ENCODE measurements at places on chromosomes 16 and 17.
A peak's percentile ranks its signal among the peaks of the same experiment; 100 is the strongest.

GRCh38 chr16:58556678-58557077 lies 41.4 kb downstream of the SETD6 start:
- DNase-seq: no peak

GRCh38 chr16:9340526-9341256 lies 249.2 kb downstream of the HAPSTR1 start:
- DNase-seq: peak; percentile 50

- no peak for DNase-seq
Observed at GRCh38 chr16:3879258-3879886, 1.1 kb downstream of the CREBBP start.

GRCh38 chr17:179781-180380 lies 1.6 kb downstream of the DOC2B start:
- DNase-seq: peak; percentile 18

- DNase-seq: peak; percentile 63
Observed at GRCh38 chr16:10728003-10728887, 15.4 kb upstream of the NUBP1 start.

DNA sequence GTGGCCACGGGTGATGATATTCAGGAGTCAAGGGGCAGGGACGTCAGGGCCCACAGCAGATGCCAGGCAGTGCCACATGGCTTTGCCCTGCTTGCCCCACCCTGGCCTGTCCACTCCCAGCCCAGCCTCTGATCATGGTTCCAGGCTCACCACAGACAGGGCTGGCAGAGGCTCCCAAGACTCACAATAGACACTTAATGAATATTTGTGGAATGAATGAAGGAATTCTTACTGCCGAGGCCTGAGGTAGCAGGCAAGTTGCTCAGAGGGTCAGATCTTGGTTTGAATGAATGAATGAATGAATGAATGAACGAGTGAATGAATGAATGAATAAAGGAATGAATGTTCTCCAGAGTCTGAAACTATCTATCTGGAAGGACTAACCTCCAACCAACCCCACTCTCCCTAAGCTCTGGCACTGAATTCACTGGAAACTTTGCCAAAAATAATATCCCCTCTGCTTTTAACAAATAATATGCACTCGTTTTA lies 60.9 kb downstream of the RAI1 start:
- DNase-seq: no peak

DNA sequence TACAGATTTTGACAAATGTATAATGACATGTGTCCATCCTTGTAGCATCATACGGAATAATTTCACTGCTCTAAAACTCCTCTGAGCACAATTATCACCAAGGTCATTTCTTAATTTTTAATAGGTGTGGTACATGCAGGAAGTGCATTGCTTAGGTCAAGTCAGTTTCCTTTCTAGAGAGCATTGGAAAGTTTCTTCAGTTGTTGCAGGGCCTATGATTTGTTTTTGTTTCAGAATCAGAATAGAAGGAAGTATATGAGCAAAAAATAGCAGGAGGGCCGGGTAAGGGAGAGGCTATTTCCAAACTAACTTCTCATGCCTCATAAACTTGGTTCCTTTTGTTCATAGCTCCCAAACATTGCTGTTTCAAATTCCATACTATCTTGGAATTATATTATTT lies 24.0 kb upstream of the SLFN5 start:
- no peak for DNase-seq

- no peak for DNase-seq
Observed at GRCh38 chr16:71811261-71811803, 2.7 kb upstream of the AP1G1 start.

DNA sequence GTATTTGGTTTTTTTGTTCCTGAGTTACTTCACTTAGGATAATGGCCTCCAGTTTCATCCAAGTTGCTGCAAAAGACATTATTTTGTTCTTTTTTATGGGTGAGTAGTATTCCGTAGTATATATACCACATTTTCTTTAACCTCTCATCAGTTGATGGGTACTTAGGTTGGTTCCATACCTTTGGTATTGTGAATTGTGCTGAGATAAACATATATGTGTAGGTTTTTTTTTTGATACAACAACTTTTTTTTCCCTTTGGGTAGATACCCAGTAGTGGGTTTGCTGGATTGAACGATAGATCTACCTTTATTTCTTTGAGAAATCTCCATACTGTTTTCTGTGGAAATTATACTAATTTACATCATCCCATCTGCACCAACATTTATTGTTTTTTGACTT lies 6.8 kb downstream of the EFCAB13 start:
- no peak for DNase-seq

- DNase-seq: peak; percentile 32
Observed at GRCh38 chr17:49703557-49704277, 4.0 kb downstream of the SLC35B1 start.

DNA sequence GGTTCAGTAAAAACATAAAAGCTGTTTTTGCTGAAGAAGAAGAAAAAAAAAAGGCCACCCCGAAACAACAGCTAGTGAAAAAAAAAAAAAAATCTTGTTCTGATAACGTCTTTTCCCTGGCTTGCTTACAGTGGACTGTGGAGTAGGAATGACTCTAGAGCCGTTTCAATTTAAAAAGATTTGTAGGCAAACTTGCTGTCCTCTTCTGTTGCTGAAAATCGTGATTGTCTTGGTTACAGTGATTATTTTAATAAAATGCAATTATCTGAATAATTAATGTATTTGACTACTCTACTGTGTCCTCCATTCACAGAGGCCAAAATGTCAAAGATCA lies 190.6 kb upstream of the TBX2 start:
- no peak for DNase-seq

- peak; percentile 56 for DNase-seq
Observed at GRCh38 chr16:70750893-70751467, 50.0 kb downstream of the VAC14 start.

- DNase-seq: no peak
Observed at GRCh38 chr17:36768394-36768793, 167.0 kb downstream of the MRM1 start.

DNA sequence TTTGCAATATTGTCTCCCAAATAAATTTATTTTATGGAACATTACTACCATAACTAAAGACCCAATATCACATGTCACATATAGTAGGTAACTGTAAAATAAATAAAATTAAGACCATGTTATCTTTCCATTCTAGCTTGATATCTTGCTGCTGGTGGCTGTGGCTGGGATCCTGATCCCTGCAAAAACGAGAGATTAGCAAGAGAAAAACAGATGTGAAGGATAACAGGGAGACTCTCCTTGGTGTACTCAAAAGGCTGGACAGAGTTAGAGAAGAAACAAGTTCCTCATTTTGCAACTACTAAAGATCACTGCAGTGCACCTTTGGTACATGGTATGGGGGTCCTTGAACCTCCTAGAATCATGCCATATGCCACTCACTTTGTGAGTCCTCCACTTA lies 49.7 kb downstream of the ARHGAP27 start:
- DNase-seq: no peak

DNA sequence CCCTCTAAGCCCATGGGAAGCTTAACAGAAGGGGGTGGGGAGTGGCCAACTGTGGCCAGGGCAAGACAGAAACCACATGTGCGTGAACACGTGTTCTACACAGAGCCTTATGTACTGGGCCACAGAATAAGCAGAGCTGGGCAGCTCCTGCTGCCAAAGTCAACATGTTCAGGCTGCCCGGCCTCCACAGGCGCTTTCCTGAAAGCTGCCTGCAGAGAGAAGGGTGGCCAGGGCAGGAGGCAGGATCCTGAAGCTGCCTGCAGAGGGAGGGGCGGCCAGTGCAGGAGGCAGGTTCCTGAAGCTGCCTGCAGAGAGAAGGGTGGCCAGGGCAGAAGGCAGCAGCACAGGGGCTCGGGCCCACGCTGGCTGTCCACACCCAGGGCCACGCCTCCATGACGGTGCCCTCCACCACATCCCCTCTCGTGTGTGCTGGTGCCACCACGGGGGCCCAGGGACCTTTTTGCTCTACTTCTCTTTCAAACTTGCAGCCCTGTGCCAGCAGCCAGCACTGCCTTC lies 79.5 kb downstream of the ANKRD11 start:
- peak; percentile 85 for DNase-seq

DNA sequence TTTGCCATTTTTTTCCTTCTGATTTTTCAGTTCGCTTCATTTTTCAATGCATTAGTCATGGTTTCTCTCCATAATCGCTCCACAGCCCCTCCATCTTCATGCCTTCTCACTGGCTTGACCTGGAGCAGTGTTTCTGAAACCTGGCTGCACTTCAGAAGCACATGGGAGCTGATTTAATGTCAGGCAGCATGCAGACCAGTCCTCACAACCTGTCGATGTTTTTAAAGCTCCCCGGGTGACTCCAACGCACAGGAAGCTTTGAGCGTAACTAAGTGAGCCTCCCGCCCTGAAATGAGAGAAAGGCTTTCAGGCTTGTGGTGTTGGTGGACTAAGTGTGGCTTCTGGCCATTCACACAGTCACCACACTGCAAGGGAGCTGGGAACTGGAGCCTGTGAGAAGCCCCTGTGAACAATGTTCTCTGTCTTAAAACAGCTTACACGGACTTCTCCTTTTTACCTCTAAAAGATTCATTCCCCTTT lies 16.8 kb upstream of the DRG2 start:
- DNase-seq: peak; percentile 57

- no peak for DNase-seq
Observed at GRCh38 chr16:4140652-4141051, 24.4 kb upstream of the ADCY9 start.

GRCh38 chr17:55282379-55282702 lies 17.6 kb downstream of the HLF start:
- no peak for DNase-seq

DNA sequence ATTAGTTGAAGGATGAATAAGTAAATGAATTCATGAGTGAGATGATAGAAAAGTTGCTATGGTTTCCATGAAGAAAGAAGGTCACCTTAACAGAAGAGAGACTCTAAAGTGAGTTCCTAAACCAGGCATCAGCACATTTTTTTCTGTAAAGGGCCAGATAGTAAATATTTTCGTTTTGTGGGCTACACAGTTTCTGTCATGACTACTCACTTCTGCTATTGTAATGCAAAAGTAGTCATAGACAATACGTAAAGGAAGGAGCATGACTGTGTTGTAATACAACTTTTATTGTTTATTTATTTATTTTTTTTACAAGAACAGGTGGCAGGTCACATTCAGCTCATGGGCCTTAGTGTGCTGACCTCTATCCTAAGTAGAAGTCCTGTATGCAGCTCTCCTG lies 426.1 kb upstream of the DYNLRB2 start:
- no peak for DNase-seq

DNA sequence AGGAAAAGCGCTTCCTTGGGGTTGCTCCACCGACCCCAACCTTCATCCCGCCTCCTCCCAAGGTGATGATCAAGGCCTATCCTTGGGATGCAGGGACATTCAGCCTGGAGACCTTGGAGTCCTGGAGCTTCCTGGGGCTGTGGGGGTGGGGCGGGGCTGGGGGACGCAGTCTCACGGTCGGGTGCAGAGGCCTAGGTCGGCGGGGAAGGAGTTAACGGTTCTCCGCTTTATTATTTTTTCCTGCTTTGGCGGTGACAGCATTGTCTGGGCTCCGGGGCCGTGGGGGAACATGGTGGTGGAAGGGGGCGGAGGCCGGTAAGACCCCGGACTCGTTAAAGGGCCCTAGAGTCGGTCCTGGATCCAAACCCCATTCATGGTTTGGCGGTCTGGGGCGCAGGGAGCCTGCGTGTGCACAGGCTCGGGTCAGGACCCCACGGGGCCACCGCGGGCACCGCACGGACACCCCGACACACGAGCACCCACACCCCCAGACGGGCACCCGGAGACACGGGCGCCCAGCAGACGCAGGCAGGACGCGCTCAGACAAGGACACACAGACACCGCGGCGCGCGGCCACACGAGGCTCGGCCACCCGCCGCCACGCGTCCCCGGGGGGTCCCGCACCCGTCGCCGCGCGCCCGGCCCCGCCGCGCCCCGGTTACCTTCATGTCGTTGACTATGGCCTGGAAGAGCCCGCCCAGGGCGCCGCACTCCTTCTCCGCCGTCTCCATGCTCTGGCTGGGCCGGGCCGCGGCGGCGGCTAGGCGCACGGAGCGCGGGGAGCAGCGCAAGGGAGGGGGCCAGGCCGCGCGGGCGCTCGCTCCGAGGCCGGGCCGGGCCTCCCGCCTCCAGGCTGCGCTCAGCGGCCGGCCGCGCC lies 554 bp downstream of the MTSS2 start:
- DNase-seq: peak; percentile 49

- no peak for DNase-seq
Observed at GRCh38 chr17:67281053-67281452, 36.1 kb upstream of the HELZ start.

GRCh38 chr16:54135361-54136275 lies 151.0 kb downstream of the IRX3 start:
- no peak for DNase-seq

- DNase-seq: no peak
Observed at GRCh38 chr17:57867126-57867525, 17.3 kb upstream of the MRPS23 start.

- DNase-seq: no peak
Observed at GRCh38 chr17:15457723-15458094, 9.7 kb downstream of the CDRT4 start.

DNA sequence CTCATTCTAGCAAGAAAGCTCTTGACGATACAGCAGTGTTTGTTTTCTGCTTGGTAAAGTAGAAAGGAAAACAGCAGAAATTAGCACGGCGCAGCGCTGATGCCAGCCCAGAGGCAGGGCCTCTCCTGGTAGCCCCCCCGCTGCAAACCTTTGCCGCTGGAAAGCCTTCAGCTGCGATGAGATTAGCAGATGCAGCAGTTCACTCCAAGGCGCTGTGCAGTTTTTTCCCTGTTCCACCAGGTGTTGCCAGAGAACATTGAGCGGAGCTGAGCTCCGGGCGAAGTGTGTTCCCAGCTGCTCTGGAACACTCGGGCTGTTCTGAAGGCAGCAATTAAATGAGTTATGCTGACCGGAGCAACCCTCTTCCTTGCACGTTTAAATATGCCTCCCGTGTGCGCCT lies 72.5 kb downstream of the RBFOX1 start:
- peak; percentile 94 for DNase-seq

GRCh38 chr16:77896415-77897128 lies 108.2 kb downstream of the VAT1L start:
- peak; percentile 19 for DNase-seq

DNA sequence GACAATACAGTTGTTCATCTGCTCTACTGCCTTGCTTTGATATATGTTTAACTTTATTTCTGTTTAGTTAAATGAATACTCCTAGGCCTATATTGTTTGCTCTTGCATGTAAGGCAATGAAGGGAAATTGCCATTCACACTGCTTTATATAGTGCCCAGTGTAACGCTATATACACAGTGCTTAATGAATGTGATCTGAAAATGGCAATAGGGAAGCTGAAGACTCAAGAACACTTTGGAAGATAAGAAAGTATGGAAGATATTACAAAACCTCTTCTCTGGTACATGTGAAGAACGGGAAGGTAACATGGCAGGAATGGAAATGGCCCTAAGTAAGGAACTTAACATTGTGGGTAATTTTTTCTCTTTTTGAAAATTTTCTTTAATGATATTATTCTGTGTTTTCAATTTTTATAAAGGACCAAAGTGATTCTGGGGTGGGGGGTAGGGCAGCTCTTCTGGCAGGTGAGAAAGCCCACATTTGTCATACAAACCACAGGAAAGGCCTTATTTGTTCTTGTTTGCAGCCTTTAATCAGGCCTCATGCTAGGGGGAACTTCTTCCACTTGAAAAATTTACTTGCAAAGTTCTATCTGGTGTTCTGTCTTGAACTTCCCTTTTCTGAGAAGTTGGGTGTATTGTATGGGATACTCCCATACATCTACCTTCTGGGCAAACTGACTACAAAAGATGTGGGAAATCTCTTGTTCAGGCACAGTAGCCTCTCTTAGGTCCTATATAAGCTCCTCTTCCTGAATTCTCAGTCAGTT lies 100.8 kb upstream of the CORO6 start:
- no peak for DNase-seq

GRCh38 chr17:27905447-27906225 lies 12.5 kb upstream of the LYRM9 start:
- DNase-seq: no peak

GRCh38 chr17:75404731-75405364 lies 630 bp downstream of the GRB2 start:
- DNase-seq: peak; percentile 54
